CD4-positive, alpha-beta T cell treated with Interleukin-12 subunit alpha and Interleukin-12 subunit beta, for 1 hour (primary cell): ENCODE measurements at places on chromosomes 7 and 10.
A peak's percentile ranks its signal among the peaks of the same experiment; 100 is the strongest.

GRCh38 chr7:27689591-27690164 is 27.0 kb upstream of the HIBADH start:
- peak; percentile 17 for DNase-seq

- DNase-seq, result no peak
Observed at GRCh38 chr7:112462236-112462635, 12.0 kb downstream of the IFRD1 start.

GRCh38 chr7:131723926-131724325 is 167.5 kb upstream of the PODXL start:
- DNase-seq, result no peak

- no peak for DNase-seq
Observed at GRCh38 chr7:14073543-14073942, 84.1 kb upstream of the ETV1 start.

GRCh38 chr10:85612833-85613232 is 753.8 kb downstream of the GRID1 start:
- peak; percentile 8 for DNase-seq
